ENCODE measurements at places on chromosomes 4 and X. TPM values are rescaled to one million over a fixed set of nuclear protein-coding genes. Genes with fewer than 3 reads are reported as not detected.

- no peaks in the 10 kb centered on the region for H3K36me3 ChIP-seq
- DNase-seq: no peak
- H3K27ac ChIP-seq: no peak overlapping the region
- no peaks in the 10 kb centered on the region for H3K27me3 ChIP-seq
- no peak overlapping the region for H3K4me3 ChIP-seq
- no peaks in the 10 kb centered on the region for H3K4me1 ChIP-seq
Measured at GRCh38 chr4:54929459-54929858, 195.9 kb downstream of the KDR start.

The SNX25 gene
- 74.7 TPM for total RNA-seq

DNA sequence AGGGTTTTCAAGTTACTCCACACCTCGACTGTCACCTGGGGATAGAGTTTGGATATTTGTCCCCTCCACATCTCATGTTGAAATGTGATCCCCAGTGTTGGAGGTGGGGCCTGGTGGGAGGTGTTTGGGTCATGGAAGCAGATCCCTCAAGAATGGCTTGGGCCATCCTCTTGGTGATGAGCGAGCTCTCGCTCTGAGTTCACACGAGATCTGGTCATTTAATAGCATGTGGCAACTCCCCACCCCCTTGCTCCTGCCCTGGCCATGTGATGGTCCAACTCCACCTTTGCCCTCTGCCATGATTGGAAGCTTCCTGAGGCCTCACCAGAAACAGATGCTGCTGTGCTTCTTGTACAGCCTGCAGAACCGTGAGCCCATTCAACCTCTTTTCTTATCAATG lies 8.3 kb downstream of the CTAG1A start:
- no peak overlapping the region for H3K27ac ChIP-seq
- H3K27me3 ChIP-seq: no peaks in the 10 kb centered on the region
- H3K4me1 ChIP-seq: no peaks in the 10 kb centered on the region
- H3K36me3 ChIP-seq: no peaks in the 10 kb centered on the region
- no peak overlapping the region for H3K4me3 ChIP-seq

DNA sequence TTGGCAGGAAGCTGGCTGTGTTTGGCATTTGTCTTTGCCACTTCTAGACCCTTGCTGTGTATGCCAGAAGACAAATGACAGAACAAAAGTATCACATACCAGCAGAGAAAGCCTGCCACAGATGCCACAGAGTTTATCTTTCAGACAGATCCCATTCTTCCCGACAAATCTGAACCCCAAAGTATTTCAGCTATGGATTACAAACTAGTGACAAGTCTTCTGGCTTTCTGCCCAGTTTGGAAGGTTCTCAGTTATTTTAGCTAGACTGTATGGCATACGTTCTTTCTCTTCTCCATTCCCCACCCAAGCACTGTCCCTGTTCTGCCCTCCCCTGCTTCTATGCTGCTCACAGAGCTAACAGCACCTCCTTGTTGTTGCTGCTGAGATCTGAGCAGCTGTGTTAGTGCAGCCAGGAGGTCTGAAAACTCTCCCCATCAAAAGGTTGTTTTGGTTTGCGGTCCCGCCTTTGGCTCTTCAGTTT lies 236.7 kb downstream of the FRAS1 start:
- peaks cover 12% of the 10 kb centered on the region for H3K4me1 ChIP-seq
- no peak overlapping the region for H3K27ac ChIP-seq
- no peak overlapping the region for H3K4me3 ChIP-seq
- no peak for DNase-seq
- H3K27me3 ChIP-seq: no peaks in the 10 kb centered on the region

DNA sequence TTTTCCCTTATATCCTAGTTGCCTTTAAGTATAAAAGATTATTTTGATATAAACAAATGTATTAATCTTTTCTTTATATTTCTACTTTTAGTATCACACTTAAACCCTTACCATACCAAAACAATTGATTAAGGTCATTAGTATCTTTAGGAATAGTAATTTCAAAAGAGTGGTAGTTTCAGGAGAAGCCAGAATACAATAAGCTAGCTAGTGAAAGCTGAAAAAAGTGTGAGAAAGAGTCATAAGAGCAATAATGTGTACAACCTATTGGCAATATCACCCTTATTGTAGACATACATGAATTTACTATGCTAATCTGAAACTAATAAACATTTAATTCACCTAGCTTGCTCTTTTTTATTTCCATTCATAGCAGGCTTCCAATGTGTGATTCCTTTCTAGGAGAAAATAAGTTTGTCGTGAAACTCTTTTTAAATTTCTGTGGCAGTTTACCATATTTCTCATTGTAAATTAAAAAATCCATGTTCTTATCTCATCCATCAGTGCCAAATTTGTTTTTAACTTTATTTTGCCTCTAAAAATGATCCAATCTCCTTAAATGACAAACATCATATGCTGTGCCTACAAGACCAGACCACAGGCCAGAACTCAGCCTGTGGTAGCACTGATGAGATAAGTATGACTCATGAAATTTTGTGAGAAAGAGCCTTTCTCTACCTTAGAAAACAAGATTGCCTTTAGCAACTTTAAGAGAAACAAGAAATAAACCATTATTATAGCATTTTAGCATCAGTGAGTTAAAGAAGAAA lies 8.1 kb downstream of the NEK1 start:
- no peak overlapping the region for H3K27ac ChIP-seq
- no peaks in the 10 kb centered on the region for H3K27me3 ChIP-seq
- H3K4me3 ChIP-seq: no peak overlapping the region
- peaks cover 21% of the 10 kb centered on the region for H3K36me3 ChIP-seq
- DNase-seq: no peak

GRCh38 chrX:132044953-132045352 lies 21.9 kb downstream of the STK26 start:
- H3K27me3 ChIP-seq: no peaks in the 10 kb centered on the region
- no peaks in the 10 kb centered on the region for H3K36me3 ChIP-seq
- no peaks in the 10 kb centered on the region for H3K4me1 ChIP-seq
- H3K4me3 ChIP-seq: no peak overlapping the region
- no peak overlapping the region for H3K27ac ChIP-seq
- DNase-seq: no peak

The GLUD2 gene
- 1.4 TPM for total RNA-seq

DNA sequence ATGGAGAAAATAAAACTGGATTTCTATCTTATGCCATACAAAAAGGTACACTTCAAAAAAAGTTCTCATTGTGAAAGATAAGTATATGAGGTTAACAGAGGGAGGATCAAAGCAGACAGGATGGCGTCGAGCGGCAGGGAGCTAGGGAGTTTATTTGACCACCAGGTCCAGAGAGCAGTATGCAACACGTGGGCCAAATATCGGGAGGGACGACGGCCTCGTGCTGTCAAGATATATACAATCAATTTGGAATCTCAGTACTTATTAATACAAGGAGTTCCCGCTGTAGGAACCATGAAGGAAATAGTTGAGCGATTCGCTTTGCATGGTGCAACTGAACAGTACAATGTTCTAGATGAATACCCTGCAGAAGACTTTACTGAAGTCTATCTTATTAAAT lies 1069.4 kb upstream of the INTU start:
- DNase-seq: no peak
- H3K27ac ChIP-seq: no peak overlapping the region
- H3K36me3 ChIP-seq: no peaks in the 10 kb centered on the region
- no peak overlapping the region for H3K4me3 ChIP-seq
- no peaks in the 10 kb centered on the region for H3K27me3 ChIP-seq

GRCh38 chr4:150375025-150375424 lies 206.9 kb upstream of the MAB21L2 start:
- H3K27me3 ChIP-seq: no peaks in the 10 kb centered on the region
- H3K36me3 ChIP-seq: no peaks in the 10 kb centered on the region
- no peak overlapping the region for H3K27ac ChIP-seq
- no peak overlapping the region for H3K4me3 ChIP-seq

The CCDC158 gene
- 0.74 TPM for total RNA-seq

DNA sequence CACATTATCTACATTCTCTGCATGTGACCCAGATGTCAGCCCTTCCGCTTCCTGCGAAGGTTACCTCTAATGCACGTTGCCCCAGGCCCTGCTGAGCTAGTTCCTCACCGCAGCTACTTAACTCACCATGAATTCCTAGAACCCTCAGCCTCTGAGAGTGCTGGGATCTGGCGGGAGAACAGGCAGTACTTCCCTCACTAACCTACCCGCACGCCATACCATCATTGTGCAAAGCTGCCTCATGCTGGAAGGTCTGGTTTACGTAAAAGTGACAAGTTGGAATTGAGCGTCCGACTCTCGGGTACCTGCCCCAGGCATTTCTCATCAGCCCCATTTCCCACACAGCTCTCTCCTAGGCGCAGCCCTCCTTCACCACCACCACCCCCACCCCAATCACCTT lies 6.3 kb downstream of the SLC25A4 start:
- DNase-seq: no peak
- H3K27me3 ChIP-seq: no peaks in the 10 kb centered on the region
- no peak overlapping the region for H3K27ac ChIP-seq
- H3K36me3 ChIP-seq: peaks cover 26% of the 10 kb centered on the region
- H3K4me1 ChIP-seq: peaks cover 10% of the 10 kb centered on the region

DNA sequence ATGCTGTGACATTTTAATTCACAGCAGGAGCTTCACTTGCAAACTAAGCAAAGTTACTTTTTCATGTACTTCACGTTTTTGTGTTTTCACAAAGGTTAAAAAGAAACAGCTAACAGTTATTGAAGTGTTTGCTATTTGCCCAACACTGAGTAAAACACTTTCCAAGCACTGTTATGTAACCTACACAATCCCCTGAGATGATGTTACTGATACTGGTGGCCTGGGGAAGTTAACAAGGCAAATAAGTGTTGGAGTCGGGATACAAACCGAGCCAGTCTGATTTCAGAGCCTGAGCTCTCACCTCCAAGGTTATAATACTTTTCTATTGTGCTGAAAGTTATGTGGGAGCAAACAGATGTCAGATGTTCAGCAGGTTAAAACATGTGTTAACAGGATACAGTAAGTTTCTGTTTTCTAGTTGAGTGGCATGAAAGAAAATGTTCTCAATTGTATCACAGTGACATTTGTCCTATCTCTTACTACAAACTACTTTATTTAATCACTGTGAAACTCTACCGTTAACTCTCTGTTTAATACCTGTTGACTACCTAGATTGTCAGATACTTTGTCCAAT lies 3.9 kb upstream of the CXCL13 start:
- H3K4me3 ChIP-seq: no peak overlapping the region
- H3K27ac ChIP-seq: no peak overlapping the region
- H3K36me3 ChIP-seq: no peaks in the 10 kb centered on the region
- DNase-seq: no peak
- no peaks in the 10 kb centered on the region for H3K27me3 ChIP-seq

- H3K27me3 ChIP-seq: no peaks in the 10 kb centered on the region
- no peak overlapping the region for H3K4me3 ChIP-seq
- peak; percentile 35 for DNase-seq
- no peaks in the 10 kb centered on the region for H3K36me3 ChIP-seq
- no peak overlapping the region for H3K27ac ChIP-seq
Measured at GRCh38 chr4:157819693-157820464, 352.9 kb downstream of the GASK1B start.

Data from lower lobe of right lung (tissue), 2 donors.